ENCODE measurements at places on chromosomes 5 and 9.

GRCh38 chr9:82716821-82717220, 346.1 kb downstream of the RASEF start:
- DNase-seq: no peak

- DNase-seq: no peak
These were observed 27.9 kb downstream of the CDKN2A start for GRCh38 chr9:21966140-21966851.

DNA sequence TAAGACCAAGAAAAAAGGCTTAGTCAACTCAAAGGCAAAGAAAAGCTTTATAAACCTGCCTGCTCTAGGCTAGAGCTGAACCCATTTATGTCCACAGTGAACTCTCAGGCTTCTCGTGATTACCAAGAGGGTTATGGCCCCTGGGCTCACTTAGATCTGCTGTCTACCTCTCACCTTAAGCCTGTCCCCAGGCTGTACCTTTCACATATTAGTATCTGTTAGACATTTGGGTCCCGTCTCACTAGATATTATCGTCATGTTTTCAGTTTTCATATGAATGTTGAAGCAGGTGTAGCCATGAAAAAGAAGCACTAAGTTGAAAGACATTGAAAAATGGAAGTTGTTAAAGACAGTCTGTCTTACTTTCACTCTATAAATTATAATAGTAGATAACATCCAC, 75.2 kb upstream of the COX7C start:
- no peak for DNase-seq

GRCh38 chr9:79940919-79941318, 369.2 kb downstream of the TLE4 start:
- no peak for DNase-seq

GRCh38 chr5:148897842-148898241, 71.4 kb downstream of the ADRB2 start:
- DNase-seq: no peak

DNA sequence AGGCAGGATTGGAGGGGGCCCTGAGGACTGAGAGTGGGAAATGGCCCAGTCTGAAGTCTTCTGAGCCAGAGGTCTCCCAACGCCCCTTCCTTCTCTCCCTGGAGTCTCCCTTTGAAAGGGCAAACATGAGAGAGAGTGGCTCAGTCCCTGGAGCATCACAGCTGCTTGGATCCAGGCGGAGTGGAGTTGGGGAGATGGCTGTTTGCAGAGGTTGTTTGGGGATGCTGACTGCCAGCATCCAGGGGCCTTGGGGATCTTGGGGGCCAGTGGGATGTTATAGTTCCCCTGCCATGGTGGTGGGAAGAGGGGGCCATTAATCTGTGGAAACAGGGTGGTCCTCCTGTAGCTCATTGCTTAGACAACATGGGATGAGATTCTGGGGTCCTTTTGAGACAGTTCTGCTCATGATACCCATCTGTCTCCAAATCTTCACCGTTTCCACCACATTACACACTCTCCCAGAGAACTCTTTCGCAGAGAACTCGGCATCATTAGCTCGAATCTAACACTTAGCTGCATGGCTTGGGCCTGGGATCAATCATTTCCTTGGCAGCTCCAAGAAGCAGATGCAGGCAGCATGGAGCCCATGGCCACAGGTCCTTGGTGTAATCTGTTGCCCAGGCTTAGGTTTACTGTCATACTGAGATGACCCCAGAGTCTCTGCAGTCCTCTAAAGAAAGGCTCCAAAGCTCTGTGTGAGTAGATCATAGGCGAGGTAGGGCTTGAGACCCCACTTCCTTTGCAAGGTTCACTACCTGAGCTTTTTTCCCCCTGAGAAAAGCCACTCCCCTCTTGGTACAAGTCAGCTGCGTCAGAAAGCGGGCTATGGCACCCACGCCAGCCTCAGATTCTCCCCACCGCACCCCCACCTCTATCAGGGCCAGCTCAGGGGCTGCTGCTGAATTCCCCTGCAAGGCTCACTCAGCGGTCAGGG, 54.4 kb upstream of the SH3PXD2B start:
- no peak for DNase-seq

DNA sequence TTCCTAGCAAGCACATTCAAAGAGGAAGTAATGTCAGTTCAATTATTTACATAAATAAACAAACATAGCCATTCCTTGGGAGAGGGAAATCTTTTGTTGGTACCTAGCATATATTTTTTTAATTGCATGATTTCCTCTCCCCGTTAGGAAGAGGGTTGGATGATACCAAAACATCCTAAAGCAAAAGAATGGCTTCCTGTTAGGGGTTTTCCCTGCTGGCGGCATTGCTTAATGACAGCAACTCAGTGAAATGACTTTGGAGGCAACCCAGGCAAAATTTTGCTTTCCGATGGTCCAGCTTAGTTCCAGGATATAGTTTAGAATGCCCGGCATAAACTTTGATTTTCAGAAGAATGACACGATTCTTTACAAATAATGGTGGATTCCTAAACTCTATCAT, 73.2 kb downstream of the MAT2B start:
- no peak for DNase-seq

DNA sequence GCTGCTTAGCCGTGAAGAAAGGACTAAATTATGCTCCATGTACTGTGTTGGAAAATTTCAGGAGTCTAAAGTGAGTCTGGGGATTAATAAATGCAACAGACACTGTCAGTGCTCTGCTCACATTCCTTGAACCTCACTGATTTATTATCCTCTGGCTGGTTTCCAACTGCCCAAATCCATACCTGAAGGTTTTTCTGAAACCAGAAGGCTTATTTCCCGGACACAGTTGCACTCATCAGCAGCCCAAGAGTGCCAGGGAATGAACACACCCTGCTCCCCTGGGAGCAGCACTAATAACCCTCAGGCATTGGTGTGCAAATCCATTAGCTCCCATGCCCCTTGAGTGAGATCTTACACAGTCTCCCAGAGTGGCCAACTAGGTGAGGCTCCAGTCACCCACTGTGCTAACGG, 38.7 kb downstream of the F2R start:
- DNase-seq: no peak

GRCh38 chr9:115694014-115694413, 459.6 kb upstream of the PAPPA start:
- DNase-seq: no peak

DNA sequence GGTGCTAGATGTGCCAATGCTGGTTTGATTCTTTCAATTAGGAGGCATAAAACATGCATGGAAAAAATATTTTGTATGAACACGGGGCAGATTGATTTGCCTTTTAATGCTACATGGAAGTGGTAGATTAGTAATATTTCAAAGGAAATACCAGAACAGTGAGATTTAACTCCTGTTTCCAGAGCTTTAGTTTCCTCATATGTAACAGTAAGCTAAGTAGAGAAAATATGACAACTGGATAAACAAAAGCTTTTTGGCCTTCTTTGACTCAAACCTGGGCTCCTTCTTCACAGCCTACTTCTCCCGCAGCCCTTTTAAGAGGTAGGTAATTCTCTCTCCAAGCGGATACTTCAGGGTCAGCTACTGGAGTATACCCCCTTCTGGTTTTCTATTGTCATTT, 254.2 kb upstream of the TRPC7 start:
- DNase-seq: no peak

DNA sequence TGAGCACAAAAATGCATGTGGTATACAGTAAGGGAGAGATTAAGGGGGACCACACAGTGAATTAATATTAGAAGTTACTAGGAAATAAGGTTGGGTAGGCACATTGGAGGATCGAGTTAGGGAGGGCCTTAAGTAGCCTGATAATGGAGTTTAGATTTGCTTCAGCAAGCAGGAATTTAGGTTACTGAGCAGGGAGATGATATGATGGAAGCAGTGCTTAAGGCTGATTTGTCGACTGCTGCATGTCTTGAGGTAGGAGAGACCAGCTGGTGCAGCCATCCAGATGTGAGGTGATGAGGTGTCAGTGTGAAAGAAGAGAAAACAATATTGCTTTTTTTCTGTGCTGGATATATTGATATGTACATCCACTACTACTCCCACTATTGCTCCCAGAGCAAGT, 55.2 kb upstream of the ACTBL2 start:
- DNase-seq: no peak

DNA sequence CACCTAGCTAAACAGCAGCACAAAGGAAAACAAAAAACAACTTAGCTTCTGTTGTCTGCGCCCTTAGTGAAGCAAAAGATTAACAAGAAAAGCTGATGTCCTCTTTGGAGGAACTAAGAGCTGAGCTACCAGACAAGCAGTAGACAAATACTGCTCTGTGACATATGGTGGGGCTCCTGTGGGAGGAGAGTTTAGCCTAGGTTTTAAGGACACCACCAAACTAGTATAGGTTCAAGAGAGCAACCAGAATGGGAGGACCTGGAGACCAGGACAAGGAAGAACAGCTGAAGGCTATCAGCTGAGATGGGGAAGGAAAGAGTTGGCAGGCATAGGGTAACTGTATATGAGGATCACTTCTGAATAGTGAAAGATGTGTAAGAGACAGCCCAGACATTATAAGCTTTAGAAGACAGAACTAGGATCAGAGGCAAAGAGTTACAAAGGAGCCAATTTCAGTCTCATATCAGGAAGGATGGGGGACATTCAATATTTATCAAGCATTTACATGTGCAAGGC, 27.2 kb downstream of the FBXW2 start:
- no peak for DNase-seq

DNA sequence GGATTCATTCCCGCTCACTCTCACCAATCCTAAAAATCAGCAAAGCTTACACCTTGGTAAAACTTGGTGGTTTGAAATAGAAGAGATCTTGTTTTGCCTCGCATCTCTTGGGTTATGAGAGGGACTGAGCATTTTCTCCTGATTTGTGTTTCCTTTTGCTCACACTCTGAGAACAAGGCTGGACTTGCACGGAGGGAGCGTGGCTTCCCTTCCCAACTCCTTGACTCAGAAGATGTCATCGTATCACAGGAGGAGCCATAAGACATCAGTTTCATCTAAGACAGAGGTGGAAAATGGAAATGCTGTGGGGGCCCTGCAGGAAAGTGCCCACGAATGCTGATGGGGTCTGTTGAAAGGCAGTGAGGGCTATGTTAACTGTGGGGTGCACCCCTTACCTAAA, 37.4 kb downstream of the CTSL start:
- no peak for DNase-seq

- DNase-seq: no peak
These were observed 69.0 kb upstream of the FAM169A start for GRCh38 chr5:74934949-74935751.

GRCh38 chr9:75539523-75539922, 350.9 kb upstream of the PCSK5 start:
- DNase-seq: no peak

DNA sequence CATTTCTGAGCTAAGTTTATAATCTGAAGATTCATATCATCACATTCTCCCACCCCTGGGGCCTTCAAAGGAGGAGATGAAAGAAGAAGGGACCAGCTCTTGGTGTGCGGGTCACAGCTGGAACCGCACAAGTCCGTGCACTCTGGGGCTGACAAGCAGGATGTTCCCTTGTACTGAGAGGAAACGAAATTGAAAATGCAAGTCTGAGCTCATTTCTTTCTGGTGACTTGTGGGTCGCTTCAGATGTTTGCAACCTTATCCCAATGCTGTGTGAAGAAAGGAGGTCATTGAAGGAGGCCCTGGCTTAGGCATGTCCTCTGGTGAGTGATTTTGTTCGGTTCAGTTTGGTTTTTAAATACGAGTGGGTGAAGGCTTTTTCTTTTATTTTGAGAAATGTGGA, 59.6 kb downstream of the C9orf152 start:
- DNase-seq: no peak

DNA sequence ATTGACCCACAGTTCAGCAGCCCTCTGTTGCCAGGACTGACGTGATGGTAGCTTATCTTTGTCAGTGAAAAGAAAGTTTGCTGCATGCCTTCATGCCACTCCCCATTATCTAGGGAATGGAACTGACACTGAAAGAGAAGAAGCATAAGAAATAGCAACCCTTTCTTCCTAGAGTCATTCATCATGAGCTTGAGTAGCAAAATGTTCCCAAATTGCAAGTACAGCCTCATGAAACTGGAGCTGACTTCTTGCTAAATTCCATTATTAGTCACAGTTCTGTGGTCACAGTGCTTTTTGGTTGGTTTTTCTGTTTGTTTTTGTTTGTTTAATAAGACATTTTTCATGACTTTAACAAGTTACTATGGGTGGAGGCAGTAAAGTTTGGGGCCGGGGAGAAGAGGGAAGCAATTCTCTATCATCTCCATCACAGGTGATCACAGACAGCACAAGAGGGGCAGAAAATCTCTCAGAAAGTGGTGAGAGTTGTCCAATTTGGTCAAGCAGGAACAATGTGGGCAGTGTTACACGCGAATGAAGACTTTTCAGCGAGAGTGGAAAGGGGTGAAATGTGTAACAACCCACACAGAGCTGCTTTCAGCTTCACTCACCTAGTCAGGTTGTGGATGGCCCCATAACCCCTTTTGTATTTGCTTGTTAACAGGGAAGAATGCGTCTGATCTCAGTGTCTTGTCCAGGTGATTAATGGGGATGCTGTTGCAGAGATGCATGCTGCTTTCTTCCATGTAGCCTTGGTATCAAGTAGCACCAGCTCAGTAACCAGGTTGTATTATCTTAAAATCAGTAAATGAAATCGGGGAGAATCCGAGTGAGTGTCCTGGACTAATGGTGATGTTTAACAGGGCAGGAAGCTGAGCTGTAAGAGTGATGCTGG, 440.4 kb downstream of the DMRT2 start:
- no peak for DNase-seq

- no peak for DNase-seq
These were observed 185.2 kb upstream of the RGMB start for GRCh38 chr5:98588215-98588614.

- no peak for DNase-seq
These were observed 197.9 kb downstream of the GDNF start for GRCh38 chr5:37641933-37642332.

DNA sequence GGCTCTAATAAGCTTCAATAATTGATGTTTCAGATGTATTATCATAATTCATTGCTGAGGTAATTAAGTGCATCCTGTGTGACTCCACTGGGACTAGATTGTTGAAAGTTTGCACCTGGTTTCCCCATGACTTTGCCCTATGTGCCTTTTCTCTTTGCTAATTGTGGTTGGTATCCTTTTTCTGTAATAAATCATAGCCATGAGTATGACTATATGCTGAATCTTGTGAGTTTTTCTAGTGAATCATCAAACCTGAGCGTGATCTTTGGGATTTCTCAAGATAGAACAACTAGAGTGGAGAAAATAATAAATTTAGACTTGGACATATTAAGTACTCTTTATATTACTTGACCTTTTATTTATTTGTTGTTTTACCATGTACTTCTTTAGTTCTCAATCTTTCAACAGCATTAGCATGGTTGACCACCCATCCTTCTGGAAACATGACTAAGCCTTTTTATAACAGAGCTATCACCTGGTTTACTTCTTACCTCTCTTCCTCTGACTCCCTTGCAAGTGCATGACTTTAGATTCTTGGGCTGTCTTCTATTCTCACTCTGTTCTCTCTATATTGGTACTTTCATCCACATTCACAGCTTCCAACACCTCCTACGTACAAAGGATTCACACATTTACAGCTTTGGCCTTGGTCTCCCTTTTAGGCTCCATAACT, 239.6 kb upstream of the TAS2R1 start:
- no peak for DNase-seq

- DNase-seq: no peak
These were observed 44.7 kb upstream of the OTP start for GRCh38 chr5:77683171-77683732.

GRCh38 chr9:111917980-111918379, 21.4 kb downstream of the UGCG start:
- DNase-seq: no peak
